Hepatocyte (in vitro differentiated cells): ENCODE measurements at places on chromosomes 5 and 9.
A peak's percentile ranks its signal among the peaks of the same experiment; 100 is the strongest.

- no peak for DNase-seq
These were observed 228.7 kb downstream of the TUSC1 start for GRCh38 chr9:25449503-25449902.

- no peak for DNase-seq
These were observed 325.1 kb upstream of the NMUR2 start for GRCh38 chr5:152730176-152730575.

DNA sequence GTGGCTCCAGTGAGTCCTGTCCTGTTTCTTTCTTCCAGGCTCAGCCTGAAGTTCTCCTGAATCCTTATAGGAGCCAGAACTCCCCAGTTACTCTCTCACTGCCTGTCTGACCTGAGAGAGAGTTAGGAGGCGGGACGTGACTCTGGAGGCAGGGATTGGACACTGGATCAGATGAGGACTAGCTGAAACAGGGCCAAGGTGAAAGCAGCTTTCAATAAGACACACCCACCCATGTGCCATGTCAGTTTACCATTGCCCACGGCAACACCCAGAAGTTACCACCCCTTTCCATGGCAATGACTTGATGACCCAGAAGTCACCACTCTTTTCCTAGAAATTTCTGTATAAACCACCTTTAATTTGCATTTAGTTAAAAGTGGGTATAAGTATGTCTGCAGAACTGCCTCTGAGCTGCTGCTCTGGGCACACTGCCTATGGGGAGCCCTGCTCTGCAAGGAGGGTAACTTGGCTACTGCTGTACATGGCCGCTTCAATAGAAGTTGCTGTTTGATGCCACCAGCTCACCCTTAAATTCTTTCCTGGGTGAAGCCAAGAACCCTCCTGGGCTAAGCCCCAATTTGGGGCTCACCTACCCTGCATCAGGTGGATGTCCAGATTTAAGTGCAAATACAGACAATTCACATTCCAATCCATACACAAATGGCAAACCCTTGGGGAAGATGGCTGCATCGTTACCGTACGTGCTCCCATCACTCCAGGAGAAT, 13.7 kb downstream of the FCN2 start:
- no peak for DNase-seq

GRCh38 chr9:123964761-123965160, 34.8 kb upstream of the DENND1A start:
- DNase-seq: no peak

GRCh38 chr5:141876628-141877355, 1.4 kb downstream of the PCDH1 start:
- DNase-seq: peak; percentile 30

- DNase-seq: peak; percentile 83
These were observed 2.5 kb downstream of the TNPO1 start for GRCh38 chr5:72818866-72819534.

- DNase-seq: no peak
These were observed 379.4 kb downstream of the SEMA5A start for GRCh38 chr5:9166202-9167112.

DNA sequence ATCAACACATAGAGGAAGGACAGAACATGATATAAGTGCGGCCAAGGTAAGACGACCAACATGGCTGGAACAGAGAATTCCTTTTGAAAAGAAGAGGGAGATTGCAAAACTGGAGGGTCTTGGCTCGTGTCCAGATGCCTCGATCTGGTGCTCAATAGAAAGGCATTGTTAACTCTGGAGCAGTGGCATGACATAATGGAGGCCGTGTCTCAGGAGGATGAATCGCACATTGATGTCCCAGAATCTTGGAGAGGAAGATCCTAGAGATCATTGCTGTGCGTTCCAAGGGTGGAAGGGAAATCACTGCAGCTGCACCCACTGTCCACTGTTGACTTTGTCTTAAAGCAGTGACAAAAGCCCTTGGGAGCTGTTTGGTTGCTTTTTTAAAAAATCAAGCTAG, 30.9 kb downstream of the GRAMD2B start:
- DNase-seq: no peak

GRCh38 chr9:89724659-89725058, 119.8 kb downstream of the GADD45G start:
- no peak for DNase-seq
